ENCODE measurements at places on chromosomes 2 and 18. TPM values are rescaled to one million over a fixed set of nuclear protein-coding genes. Genes with fewer than 3 reads are reported as not detected.

DNA sequence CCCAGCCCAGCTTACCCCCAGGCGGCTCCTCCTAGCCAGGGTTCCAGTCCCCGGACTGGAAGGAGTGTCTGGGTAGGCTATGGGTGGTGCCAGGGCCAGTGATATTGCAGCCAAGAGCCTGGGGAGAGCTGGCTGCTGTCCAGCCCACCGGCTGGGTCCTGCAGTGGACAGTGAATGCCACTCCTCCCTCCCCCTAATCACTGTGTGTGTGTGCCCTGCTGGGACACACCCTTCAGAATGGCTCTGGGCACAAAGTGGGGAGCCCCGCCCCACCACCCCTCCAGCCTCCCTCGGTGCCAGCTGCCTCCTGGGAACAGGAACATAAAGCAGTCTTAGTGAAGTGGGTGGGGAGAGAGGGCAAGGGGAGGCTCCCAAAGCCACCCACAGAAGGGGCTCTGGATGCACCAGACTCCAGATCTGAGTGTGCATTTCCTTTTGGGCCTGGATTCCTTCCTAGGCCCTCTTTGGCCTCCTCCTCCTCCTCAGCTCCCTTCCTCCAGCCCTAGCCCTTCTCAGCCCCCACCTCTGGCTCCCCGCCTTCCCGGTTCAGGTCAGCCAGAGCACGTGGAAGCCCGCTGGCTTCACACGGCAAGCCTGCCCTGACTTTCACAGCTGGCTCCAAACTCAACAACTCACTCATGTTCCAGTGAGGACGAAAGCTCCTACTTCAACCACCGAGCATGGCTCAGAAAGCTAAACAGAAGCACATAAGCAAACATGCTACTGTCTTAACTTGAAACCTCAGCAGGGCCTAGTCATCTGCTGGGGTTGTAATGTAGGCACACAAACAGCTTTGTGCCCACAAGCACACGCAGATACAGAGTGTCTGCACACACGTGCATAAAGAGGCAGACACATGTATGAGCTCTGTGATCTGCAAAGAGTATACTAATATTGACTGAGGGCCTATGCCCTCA lies 209.2 kb upstream of the SMAD2 start:
- DNase-seq, result no peak

- no peak for DNase-seq
Measured at GRCh38 chr18:24064391-24065100, 50.0 kb downstream of the TTC39C start.

DNA sequence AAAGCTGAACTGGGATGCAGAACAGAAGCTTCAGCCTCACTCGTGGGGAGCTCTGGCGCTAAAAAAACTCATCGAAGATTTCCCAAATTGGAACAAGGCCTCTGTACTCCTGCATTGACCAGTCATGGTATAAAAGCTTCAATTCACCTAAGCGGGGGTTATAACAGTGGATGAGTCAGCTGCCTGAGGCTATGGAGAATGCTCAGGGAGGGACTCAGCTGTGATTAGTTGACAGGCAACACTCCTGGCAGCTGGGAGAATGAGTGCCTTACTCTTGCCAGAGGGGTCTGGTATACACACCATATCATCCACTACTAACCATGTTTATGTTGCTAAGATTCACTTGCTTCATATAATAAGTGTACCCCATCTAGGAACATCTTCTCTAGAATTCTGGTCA lies 350.6 kb upstream of the VRK2 start:
- no peak for DNase-seq

GRCh38 chr2:180474716-180475115 lies 467.6 kb upstream of the CWC22 start:
- no peak for DNase-seq

DNA sequence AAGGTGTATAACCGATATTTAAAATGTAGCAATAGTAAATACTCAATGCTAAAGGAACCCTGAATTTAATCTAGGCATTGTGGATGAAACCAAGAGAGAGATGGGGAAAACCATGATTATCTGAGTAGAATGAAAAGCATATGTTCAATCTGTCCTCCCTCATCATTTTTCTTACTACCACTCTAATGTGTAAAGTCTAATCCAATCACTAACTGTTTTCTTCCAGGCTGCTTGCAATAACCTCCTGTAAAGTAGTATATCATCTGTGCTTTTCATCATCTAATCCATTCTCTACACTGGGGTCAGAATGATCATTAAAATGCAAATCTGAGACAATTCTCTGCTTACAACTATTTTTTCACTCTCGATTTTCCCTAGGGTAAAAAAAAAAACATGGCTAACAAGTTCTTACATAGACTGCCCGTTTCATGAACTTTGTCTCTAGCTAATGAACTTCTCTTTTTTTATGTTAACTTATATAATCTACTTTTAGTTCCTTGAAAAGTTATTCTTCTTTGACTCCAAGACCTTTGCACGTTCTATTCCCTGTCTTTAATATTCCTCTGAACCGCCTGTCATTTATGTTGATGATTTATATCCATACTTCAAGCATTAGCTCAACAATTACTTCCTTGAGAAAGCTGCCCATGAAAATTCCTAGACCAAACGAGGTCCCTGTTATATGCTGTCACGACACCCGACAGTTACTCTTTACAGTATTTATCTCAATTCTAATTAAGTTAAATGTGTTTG lies 94.7 kb upstream of the SLC8A1 start:
- no peak for DNase-seq

GRCh38 chr2:96729748-96730147 lies 10.1 kb downstream of the LMAN2L start:
- no peak for DNase-seq

DNA sequence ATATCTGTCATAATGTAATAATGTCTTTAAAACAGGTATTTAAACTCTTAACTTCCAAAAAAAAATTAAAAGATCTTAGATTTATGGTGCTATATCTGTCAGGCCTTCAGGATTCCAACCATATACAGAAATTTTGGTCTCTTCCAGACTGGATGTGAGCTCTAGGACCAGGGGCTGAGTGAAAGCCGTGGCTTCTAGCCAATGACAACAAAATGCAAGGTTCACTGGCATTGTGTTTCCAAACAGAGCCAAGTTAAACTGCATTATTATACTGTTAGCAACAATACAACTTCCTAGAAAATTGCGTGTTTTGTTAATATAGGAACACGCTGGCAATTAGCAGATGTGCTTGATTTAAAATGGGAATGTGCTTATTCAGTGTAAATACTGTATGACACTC lies 809.8 kb upstream of the SOX11 start:
- DNase-seq, result no peak

GRCh38 chr18:39057423-39058064 lies 1491.9 kb upstream of the CELF4 start:
- DNase-seq, result no peak

DNA sequence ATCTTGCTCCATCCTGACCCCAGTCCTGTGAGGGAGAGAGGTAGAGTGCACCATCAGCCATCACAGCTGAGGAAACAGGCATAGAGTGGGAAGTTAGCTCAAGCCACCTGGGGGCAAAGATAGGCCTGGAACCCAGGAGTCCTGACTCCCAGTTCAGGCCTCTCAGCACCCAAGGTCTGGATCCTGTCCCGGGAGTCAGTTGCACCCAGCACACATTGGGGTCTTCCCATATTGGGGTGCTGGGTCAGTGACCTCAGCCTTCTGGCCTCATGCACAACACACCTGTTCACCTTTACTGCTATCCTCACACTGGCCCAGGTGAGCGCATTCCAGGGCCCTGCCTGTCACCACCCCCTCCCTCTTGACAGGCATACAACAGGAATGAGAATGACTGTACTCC lies 24.7 kb downstream of the ST8SIA5 start:
- DNase-seq, result no peak

- DNase-seq, result no peak
Measured at GRCh38 chr2:3534251-3534814, 15.0 kb upstream of the ADI1 start.

DNA sequence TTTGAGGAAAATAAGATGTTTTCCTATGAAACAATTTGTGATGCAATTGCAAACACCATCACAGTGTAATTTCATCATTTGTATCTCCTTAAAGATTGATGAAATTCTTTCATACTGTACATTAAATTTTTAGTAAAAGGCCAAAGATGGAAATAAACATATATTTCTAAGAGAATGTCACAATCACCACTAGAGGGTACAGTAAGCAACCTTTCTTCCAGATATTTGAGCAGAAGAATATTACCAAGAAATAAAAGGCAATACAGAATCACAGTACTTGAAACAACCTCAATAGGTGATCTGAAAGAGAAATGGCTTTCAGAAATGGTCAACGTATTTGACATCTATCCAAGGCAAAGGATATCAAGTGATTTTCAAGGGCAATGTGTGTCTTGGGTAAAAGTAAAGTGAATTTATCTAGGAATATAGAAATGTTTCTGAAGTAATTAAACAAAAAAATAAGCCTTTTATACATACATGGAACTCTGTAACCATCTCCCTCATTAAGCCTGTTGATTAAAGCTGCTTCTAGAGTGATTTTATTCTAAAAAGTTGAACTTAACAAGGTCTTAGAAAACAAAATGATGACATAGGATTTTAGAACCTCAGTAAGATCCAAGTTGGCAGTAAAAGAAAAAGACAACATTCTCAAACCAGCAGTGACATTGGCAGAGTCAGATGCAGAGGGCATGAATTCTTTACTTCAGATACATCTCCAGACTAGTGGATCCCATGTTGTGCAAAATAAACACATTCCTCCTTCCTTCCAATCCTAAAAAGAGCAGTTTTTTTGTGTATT lies 90.3 kb upstream of the SESTD1 start:
- no peak for DNase-seq

DNA sequence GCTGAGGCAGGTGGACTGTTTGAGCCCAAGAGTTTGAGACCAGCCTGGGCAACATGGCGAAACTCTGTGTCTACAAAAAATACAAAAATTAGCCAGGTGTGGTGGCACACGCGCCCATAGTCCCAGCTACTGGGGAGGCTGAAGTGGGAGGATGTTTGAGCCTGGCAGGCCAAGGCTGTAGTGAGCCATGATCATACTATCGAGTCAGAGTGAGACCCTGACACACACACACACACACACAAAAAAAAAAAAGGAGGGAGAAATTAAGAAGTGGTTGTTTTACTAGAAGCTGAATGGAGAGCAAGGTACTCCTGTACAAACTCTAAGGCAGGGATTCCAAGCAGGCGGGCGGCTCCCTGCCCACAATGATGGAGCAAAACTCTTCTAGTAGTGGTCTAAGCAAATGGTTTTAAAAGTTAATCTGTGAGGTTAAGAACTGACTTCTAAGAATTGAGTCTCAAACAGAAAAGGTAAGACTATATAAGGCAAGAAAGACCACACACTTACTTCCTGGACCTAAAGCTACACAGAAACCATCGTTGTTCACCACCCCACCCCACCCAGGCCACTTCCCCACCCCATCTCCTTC lies 2.6 kb downstream of the ANKRD44 start:
- DNase-seq, result no peak

GRCh38 chr2:154882725-154883124 lies 184.2 kb downstream of the KCNJ3 start:
- DNase-seq, result no peak

DNA sequence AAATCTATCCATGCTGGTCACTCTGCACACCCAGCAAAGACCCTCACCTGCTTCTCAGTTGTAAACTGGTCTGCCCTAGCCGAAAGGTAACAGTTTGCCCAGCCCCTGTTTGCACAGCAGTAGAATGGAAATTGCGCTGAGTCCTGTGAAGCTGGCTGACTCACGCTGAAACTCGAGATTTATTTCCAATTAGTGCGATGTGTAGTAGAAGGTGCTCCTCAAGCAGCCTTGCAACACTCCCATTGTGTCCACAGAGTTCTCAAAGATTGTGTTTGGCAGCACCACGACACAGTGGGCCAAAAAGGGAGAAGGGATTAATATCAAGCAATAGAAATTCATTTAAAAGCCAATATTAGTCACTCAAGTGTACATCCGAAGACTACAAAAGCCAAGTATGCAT lies 21.7 kb upstream of the APCDD1 start:
- no peak for DNase-seq

DNA sequence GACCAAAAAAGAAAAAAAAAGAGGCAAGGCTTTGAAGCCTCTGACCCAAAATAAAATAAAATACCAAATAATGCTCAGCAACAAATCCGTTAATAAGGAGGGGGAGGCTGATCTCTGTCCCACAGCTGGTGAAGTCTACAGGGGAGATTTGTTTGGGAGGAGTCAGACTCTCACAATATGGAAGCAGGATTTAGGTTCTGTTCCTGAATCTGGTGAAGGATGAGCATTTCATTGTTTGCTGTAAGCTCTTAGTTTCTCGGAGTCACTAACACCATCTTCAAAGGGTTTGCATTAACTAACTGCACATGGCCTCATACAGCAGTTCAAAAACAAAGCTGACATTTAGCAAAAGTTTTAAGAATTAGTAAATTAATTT lies 339.4 kb upstream of the TNP1 start:
- no peak for DNase-seq

DNA sequence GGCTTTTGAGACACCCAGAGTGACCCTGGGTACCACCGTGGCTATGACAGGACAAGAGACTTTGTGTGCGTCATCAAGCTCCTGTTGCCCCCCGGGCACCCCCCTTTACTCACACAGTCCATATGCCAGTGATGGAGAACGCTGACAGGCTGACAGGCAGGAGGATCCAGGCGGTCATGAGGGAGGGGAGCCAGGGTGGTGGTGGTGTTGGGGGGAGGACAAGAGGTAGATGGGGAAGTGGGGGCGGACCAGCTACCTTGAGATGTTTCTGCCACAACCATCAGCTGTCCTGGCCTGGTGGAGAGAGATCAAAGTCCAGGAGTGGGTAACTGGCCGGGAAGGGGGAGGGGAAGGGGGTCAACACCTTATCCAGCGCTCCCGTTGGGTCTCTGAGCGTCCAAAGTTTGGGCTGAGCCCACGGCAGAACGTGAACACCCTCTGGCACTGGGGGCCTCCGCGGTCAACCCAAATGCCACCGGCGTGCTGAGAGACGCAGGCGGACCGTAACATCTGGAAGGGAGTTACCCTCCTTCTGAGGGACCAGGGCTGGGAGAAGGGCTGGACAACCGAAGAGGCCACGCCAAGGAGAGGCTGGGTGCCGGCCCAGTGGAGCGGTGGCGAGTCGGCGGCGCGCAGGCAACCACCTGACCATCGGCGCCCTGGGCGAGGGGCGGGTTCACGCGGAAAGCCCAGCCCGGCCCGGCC lies 575 bp downstream of the TMEM150A start:
- no peak for DNase-seq

DNA sequence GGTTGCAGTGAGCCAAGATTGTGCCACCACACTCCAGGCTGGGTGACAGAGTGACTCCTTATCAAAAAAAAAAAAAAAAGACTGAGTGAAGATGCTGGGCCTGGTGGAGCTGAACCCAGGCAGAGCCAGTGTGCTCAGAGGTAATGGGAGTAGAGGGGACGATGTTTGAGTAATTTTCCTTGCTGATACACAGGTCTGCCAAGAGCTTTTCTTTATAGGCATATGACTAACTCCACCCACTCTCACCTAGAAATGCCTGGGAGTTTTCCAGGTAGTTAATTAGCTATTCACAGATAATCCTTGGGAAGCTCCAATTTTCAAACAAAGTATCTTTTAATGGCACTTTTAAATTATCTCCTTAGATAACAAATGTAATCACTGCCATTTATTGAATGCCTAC lies 33.4 kb upstream of the ACSL3 start:
- no peak for DNase-seq

UGT1A7 gene
- total RNA-seq, result 0.35 TPM

ESPNL gene
- total RNA-seq, result 0.35 TPM

NT5C1B gene
- not detected for total RNA-seq

CPLX4 gene
- not detected for total RNA-seq

FEZ2 gene
- total RNA-seq, result 42.0 TPM

NRP2 gene
- total RNA-seq, result 75.1 TPM

SERPINB11 gene
- total RNA-seq, result not detected

DUSP11 gene
- 34.8 TPM for total RNA-seq
